ENCODE measurements at places on chromosomes 1 and 21.

DNA sequence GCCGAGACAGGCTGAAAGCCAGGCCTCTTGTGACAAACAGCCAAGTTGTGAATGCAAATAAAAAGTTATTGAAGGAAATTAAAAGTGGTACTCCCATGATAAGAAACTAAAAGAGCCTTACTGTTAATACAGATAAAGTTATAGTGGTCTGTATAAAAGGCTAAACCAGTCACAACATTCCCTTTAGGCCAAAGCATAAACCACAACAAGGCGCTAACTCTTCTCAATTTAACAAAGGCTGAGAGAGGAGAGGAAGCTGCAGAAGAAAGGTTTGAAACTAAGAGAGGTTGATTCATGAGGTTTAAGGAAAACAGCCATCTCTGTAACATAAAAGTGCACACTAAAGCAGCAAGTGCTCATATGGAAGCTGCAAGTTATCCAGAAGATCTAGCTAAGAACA, 10.7 kb downstream of the C1orf105 start:
- peaks cover 13% of the 10 kb centered on the region for H3K4me1 ChIP-seq
- no peak for DNase-seq
- H3K4me3 ChIP-seq = no peak overlapping the region

DNA sequence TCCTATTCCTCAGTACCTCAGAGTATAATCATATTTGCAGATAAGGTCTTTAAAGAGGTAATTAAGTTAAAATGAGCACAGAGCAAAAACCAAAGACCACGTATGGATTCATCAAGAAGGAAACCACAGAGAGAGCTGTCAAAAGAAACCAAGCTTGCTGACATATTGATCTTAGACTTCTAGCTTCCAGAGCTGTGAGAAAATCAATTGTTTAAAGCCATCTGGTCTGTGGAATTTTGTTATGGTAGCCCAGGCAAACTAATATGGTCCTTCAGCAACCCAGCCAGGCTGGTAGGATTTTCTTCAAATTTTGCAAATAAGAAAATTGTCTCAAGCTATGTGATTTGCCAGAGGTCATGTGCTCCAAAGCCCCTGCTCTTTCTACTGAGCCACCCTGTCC, 62.5 kb downstream of the LRIG2 start:
- DNase-seq = no peak
- no peaks in the 10 kb centered on the region for H3K36me3 ChIP-seq
- no peaks in the 10 kb centered on the region for H3K4me1 ChIP-seq
- no peak overlapping the region for H3K27ac ChIP-seq
- no peak overlapping the region for H3K4me3 ChIP-seq

DNA sequence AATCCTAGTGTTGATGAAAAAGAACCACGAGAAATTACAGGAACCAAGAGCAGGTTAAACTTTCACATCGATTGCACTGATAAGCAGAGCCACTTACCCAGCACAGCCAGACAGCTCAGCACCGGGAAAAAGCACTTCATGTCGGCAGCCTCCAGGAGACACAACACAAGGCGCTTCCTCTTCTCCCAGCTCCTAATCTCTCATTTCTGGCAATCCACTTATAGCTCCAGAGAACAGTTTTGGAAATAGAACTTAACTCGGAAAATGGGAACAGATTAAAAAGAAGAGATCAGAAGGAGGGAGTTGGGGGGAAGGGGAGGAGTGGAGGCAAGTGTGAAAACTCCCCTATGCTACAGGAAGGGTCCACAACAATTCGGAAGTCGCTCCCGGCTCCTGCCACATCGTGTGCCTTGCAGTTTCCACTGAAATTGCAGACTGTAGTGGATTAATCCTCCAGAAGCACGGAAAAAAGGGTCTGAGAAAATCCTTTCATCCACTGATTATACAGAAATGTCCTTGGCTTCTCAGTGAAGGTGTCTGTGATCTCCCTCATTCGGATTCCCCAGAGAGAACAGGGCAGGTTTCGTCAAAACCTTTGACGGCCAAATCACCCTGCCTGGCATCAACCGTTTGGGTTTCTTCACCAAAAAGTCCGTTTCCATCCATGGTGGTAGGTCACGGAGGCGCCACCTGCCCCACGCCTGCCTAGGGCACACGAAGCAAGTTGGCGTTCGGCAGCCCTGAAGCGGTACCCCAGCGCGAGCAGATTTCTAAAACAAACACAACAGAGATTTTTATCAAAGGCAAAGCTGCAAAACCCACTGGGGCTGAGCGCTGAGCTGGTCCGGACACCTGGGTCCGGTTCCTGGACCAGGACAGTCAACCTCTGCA, 1.1 kb downstream of the IGSF3 start:
- H3K36me3 ChIP-seq = no peaks in the 10 kb centered on the region
- H3K27me3 ChIP-seq = no peaks in the 10 kb centered on the region
- no peak for DNase-seq

GRCh38 chr1:88327391-88328267, 356.4 kb upstream of the PKN2 start:
- H3K4me1 ChIP-seq = peaks cover 5% of the 10 kb centered on the region
- no peak for DNase-seq
- no peak overlapping the region for H3K27ac ChIP-seq
- H3K4me3 ChIP-seq = no peak overlapping the region
- no peaks in the 10 kb centered on the region for H3K36me3 ChIP-seq

- no peak for DNase-seq
- H3K36me3 ChIP-seq = no peaks in the 10 kb centered on the region
- no peaks in the 10 kb centered on the region for H3K4me1 ChIP-seq
- H3K4me3 ChIP-seq = no peak overlapping the region
- no peaks in the 10 kb centered on the region for H3K27me3 ChIP-seq
- H3K27ac ChIP-seq = no peak overlapping the region
Observed at GRCh38 chr1:192265516-192266173, 51.1 kb upstream of the RGS21 start.

- H3K27me3 ChIP-seq = no peaks in the 10 kb centered on the region
- peaks cover 3% of the 10 kb centered on the region for H3K4me1 ChIP-seq
- H3K4me3 ChIP-seq = no peak overlapping the region
- no peaks in the 10 kb centered on the region for H3K36me3 ChIP-seq
- peak; percentile 70 for DNase-seq
- H3K27ac ChIP-seq = peak overlapping the region; percentile 68
Observed at GRCh38 chr1:59020151-59020997, 236.5 kb upstream of the JUN start.

- no peak overlapping the region for H3K4me3 ChIP-seq
- no peaks in the 10 kb centered on the region for H3K36me3 ChIP-seq
- no peak for DNase-seq
- no peaks in the 10 kb centered on the region for H3K4me1 ChIP-seq
Observed at GRCh38 chr1:18636596-18637508, 6.2 kb downstream of the PAX7 start.

GRCh38 chr1:207787776-207788175, 35.9 kb downstream of the CD46 start:
- H3K27ac ChIP-seq = no peak overlapping the region
- H3K4me3 ChIP-seq = no peak overlapping the region
- no peaks in the 10 kb centered on the region for H3K4me1 ChIP-seq
- no peaks in the 10 kb centered on the region for H3K27me3 ChIP-seq

DNA sequence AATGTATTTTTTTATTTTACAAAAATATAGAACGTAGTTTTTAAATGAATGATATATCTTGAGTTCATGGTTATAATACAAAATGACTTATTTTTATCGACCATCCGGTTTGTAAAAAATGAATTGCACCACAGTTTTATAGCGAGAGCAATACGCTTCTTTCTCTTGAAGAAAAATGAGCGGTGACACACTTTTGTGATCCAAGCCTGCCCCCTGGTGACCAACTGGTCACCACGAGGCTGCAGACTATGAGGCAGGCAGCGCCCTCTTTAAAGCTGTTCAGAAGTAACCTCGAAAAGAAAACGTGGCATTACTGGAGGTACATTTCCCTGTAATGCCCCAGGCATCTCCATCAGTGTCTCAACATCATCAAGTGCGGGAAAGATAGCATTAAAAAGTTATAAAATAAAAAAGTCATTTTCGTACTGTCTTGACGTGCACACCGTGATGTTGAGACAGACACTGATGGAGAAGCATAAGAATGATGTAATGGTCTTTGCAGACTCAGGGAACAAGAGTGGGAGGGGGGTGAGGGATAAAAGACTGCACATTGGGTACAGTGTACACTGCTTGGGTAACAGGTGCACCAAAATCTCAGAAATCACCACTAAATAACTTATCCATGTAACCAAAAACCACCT, 734.2 kb upstream of the ADAMTS5 start:
- H3K27ac ChIP-seq = no peak overlapping the region
- no peak overlapping the region for H3K4me3 ChIP-seq
- peak; percentile 90 for DNase-seq
- peaks cover 6% of the 10 kb centered on the region for H3K4me1 ChIP-seq
- H3K36me3 ChIP-seq = no peaks in the 10 kb centered on the region
- H3K27me3 ChIP-seq = no peaks in the 10 kb centered on the region

GRCh38 chr1:41222496-41222895, 19.6 kb downstream of the SCMH1 start:
- no peaks in the 10 kb centered on the region for H3K36me3 ChIP-seq
- H3K4me1 ChIP-seq = no peaks in the 10 kb centered on the region
- H3K4me3 ChIP-seq = no peak overlapping the region
- DNase-seq = no peak
- no peaks in the 10 kb centered on the region for H3K27me3 ChIP-seq

DNA sequence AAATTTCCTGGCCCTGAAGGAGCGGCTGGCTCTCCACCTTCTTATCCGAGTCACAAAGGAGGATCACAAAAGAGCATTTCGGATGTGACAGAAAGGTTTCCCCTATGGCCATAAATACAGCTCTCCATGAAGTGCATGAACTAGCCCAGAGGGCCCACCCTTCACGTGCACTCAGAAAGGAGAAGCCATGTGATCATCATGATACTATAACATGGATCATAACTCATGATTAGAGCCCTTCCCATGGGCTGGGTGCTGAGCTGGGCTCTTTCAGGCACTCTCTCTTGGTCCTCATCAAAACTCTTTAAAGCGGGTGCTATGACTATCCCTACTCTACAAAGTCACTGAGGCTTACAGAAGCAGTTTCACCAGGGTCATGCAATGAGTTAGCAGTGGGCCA, 135.0 kb downstream of the PTPRU start:
- DNase-seq = no peak
- no peak overlapping the region for H3K4me3 ChIP-seq
- H3K4me1 ChIP-seq = no peaks in the 10 kb centered on the region
- H3K27me3 ChIP-seq = peaks cover 2% of the 10 kb centered on the region
- H3K27ac ChIP-seq = no peak overlapping the region

DNA sequence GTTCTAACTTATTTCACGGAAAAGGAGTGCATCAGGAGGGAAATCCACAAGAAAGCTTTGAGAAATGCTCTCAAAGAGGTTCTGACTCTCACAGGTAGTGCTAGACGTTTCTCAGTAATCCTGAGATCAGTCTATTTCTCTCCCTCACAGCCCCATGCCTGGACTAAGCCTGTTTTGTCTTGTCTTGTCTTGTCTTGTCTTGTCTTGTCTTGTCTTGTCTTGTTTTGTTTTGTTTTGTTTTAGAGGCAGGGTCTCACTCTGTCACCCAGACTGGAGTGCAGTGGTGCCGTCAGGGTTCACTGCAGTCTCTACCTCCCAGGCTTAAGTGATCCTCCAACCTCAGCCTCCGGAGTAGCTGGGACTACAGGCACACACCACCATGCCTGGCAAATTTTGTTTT, 133.3 kb upstream of the SGIP1 start:
- H3K27me3 ChIP-seq = no peaks in the 10 kb centered on the region
- H3K27ac ChIP-seq = no peak overlapping the region
- H3K36me3 ChIP-seq = no peaks in the 10 kb centered on the region
- DNase-seq = no peak
- H3K4me3 ChIP-seq = no peak overlapping the region
- peaks cover 17% of the 10 kb centered on the region for H3K4me1 ChIP-seq
